ENCODE measurements at places on chromosomes 12 and 14.
A peak's percentile ranks its signal among the peaks of the same experiment; 100 is the strongest.

GRCh38 chr12:22459838-22460490 lies 84.4 kb downstream of the C2CD5 start:
- peak; percentile 9 for DNase-seq

DNA sequence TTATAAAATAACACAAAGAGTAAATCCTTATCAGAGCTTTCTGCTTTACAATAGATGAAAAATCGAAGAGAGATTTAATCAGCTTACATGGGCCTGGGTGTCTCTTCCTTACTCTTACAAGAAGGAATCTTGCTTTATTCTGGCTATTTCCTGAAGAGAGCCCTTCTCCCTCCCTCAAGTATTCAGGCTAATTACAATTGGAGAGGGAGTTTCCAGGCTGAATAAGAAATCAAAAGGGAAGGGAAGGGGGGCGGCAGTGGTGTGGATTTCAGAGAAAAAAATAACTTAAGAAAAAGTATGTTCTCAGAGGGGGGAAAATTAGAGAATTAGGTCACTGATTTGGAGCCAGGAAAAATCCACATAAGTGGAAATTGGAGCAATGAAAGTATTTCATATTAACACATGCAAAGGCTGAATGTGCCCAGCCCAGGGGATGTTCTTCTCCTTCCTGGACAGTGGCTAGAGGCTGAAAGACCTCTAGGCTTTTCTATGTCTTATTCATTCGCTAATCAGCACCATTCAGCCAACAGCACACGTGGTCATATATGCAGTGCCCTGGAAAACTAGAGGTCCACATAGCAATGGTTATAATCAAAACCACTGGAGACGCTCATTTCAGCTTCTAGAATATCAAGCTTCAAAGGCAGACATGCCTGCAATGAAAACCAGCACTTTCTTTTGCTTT lies 158.9 kb upstream of the BTG1 start:
- DNase-seq = no peak

- DNase-seq = no peak
These were observed 4.8 kb upstream of the NINJ2 start for GRCh38 chr12:668090-668481.

DNA sequence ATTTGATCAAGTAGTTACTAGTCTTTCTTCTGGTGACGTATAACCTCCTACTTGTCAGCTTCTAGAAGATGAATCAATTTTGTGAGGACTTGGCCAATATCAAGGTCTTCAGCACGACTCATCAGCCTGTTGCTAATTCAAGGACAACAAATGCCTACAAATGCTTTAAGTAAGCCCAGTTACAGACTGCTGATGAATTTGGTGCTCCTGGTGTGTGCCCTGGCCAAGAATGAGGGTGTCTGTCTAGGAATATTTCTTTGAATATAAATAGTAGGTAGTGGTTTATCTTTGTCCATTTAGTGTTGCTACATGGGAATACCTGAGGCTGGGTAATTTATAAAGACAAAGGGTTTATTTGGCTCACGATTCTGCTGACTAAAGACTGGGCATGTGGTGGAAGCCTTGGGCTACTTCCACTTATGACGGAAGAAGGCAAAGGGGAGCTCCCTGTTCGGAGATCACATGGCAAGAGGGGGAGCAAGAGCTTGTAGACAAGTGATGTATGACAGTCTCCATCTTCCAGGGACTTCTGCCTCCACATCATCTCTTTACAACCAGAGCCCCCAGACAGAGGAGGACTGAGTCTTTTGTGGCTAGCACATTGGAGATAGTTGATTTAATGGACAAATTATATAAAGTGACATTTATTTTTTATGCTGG lies 180.2 kb downstream of the CRADD start:
- DNase-seq = peak; percentile 9

- no peak for DNase-seq
These were observed 16.7 kb downstream of the LGR5 start for GRCh38 chr12:71456316-71456715.

GRCh38 chr12:23851602-23852001 lies 97.9 kb downstream of the SOX5 start:
- DNase-seq = no peak

- DNase-seq = no peak
These were observed 53.4 kb downstream of the PPP2R5C start for GRCh38 chr14:101814934-101815333.
